WERI-Rb-1 (cell line): ENCODE measurements at places on chromosomes 16 and 17.
A peak's percentile ranks its signal among the peaks of the same experiment; 100 is the strongest.

GRCh38 chr17:47810200-47810821 is 11.3 kb downstream of the OSBPL7 start:
- DNase-seq = peak; percentile 97

DNA sequence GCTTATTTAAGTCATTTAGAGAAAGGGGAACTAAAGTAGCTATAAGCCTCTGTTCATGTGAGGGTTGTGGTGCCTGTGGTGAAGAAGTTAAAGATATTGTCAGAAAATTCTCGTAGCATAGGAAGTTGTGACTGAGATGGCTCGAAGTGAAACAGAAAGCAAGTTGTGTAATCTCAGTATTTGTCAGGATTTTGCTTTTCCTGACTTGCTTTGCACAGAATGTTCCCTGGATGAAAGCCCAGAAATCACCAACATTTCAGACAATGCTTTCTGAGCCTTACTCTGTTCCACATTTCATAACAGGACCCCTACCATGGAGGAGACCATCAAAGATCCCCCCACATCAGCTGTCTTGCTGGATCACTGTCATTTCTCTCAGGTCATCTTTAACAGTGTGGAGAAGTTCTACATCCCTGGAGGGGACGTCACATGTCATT is 10.6 kb downstream of the CALCOCO2 start:
- DNase-seq = no peak

DNA sequence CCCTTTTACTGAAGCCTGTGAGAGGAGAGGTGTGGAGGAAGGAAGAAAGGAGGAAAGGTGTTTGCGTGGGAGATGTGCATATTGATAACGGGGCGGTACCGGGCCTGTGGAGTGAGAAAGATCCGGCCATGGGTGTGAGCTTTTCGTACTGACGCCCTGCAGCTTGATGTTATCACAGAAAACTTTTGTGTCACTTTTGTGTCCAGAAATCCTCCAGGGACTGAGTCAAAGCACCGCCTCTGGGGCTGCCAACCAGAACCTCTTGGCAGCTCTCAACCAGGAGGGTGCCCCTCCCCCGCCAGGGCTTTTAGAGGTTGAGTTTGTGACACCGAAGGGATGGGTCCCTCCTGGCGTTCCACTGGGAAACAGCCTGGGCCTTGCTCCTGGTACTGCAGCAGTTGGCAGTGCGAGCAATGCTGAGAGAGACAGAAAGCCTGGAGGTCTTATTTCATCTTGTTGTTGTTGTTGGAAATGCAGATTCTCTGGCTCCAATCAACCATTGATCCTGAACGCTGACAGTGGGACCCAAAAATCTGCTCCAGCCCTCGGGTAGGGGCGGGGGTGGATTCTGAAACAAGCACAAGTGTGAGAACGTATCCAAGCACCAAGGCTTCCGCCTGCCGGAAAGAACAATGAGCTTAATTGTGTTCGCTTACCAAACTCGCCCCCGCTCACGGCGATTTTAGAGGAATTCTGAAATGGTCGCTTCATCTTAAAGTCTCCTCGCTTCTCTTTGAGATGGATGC is 65.0 kb downstream of the CRISPLD2 start:
- DNase-seq = no peak

DNA sequence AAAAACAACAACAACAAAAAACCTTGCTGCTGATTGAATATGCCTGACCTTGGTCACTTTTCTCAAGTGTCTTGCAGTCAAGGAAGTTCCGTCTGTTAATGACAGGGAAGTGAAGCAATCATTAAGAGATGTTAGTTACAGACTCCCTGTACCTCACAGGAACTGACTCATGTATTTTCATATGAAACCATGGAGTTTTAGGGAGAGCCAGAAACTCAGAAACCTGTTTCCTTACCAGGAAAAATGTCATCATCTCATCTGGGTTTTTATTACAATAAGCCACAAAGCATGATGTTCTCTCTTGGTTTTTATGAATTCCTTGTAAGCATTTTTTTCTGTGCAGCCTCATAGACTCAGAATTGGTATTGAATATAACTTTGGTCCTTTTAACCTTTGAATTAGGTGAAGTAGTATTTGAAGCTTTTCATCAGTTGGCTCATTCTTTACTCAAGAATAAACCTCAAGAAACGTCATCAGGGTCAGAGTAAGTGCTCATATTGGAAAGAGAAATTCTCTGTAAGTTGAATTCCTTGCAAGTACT is 10.3 kb downstream of the LYRM1 start:
- no peak for DNase-seq

DNA sequence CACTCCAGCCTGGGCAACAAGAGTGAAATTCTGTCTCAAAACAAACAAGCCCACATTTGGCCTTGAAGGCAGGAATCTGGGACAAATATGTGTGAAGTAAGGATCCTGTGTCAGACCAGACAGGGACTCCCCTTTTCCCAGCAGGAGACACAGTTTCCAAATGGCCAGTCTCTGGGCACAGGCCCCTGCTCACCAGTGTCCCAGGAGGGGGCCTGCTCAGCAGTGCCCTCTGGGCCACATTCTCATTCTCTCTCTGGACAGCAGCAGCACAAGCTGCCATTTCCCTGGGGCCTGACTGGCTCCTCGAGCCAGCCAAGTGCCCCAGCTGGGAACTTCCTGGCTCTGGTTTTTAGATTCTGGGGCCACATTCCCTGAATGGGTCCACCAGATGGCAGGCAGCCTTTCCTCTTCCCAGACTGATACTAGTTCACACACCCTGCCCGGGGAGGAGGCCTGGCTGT is 11.7 kb upstream of the MNT start:
- DNase-seq = no peak

DNA sequence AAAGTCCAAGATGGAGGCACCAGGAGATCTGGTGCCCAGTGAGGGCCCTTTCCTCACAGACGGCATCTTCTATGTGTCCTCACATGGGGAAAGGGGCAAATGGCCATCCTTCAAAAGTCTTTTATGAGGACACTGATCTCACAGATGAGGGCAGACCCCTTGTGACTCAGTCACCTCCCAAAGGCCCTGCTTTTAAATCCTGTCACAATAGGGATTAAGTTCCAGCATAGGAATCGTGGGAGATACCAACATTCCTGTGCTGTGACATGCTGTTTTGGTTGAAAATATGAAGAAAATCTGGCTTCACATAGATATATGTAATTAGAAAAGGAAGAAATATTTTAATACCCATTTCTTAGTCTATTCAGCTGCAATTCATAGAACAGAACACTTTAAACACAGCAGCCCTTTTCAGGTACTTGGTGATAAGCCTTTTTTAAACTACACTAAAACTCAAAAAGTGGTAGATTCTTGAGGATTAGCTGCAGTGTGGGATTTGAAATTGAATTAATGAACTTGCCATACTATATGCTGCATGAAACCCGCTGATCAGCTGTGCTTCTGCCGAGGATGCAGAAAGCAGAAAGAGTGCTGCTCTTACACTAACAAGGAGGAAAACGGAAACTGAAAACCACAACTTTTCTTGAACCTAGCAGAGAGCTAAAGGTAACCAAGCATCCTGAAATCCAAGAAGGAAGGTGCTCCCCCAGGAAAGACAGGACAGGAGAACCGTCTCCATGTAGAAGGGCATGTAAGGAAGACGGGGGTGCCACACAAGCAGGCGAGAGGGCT is 32.7 kb downstream of the VPS53 start:
- no peak for DNase-seq

DNA sequence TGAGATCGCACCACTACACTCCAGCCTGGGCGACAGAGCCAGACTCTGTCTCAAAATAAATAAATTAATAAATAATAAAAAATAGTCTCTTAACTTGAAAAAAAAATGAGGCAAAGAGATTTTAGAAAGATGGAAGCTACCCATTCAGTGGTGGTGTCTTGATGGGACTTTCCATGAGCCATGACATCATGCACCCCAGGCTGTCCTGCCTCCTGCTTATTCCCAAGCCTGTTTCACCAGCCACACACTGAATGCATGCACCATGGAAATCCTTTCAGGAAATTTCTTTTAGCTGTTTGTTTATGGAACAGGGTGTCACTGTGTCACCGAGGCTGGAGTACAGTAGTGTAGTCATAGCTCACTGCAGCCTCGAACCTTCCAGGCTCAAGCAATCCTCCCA is 8.9 kb upstream of the DLX3 start:
- DNase-seq = no peak

- no peak for DNase-seq
Measured at GRCh38 chr16:88985521-88985920, 8.5 kb upstream of the CBFA2T3 start.

GRCh38 chr17:17698869-17699351 is 17.7 kb downstream of the RAI1 start:
- DNase-seq = peak; percentile 45

DNA sequence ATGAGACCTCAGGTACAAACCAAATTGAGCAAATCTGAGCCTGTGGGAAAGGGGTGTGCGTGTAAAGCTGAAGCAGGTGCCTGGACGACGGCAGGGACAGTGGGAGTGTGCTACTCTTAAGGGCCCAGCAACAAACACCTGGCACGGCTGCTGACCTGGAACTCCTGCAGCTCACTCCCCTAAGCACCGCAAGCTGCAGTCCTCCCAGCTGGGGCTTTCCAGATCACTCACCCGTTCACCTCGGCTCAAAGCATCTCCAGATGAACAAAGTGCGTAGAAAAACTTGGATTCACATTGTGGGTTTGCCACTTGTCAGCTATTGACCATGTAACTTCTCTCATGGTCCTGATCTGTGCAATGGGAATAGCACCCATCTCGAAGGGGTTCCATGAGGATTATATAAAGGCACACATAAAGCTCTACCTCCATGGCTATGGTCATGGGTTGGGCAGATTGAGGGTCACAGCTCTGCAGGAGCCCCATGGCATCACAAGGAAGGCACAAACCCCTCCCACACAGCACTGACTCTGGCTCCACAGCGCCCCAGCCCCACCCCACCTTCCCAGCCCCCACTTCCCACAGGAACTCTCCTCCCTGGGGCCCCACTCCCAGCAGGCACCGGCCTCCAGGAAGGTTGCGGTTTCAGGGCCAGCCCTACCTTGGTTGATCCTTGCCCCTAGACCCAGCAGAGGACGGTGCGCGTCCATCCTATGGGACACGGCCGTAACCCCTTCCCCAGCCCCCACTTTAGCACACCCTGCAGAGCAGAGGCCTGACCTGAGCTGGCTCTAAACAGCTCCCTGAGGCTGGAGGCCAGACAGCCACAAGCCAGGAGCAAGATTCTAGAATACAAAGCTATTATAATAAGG is 21.9 kb downstream of the ST3GAL2 start:
- DNase-seq = no peak

- no peak for DNase-seq
Measured at GRCh38 chr16:54933281-54934011, 2.8 kb downstream of the IRX5 start.

DNA sequence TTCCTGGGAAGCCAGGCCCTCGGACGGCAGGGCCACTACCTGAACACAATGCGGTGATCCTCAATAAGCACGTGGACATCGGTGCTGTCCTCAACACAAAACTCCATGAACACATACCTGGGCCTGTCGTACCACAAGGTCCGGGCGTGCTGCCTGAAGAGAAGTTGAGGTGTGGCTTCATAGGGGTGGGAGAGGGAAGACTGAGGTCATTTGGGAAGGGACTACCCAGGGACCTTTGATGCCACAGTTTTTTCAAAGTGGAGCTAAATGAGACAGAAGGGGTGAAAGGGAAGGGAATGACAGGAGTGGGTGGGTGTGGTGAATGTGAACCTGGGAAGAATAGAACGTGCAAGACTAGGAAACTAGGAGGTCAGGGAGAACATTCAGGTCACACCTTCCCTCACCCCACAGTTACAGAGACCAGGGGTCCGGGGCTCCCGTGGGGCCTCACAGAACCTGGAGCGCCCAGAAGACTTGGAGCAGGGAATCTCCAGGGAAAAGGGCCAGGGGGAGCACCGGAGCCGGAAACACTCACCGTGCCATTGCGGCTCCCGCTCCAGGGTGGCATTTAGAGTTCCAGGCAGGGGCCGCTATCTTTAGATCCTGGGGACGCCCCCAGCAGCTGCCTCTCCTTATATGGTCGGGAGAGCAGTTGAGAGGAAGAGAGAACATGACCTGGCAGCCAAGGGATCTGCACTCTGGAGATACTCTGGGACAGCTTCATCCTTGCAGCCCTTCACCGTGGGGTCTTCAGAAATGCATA is at the start of gene PTGES3L:
PTGES3L (minus strand) TSS at position 570 of the 763 bp plus-strand sequence; CDS start at position 543, 27 bp downstream.
- DNase-seq = peak; percentile 88

DNA sequence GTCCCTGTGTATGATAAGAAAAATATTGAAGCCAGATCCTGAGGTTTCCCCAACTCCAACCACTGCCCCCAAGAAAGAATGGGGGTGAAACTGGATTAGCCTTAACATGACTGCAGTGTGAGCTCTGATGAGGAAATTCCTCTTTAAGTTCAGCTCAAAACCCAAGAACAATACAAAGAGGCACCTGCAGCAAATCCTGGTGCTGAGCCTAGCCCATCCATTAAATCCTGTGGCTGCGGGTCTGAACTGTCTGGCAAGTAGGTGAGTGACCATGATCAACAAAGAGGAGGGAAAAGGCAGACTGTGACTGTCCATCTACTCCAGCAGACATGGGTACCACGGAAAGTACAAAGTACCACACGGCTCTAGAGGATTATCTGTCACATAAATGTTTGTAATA is 64.2 kb downstream of the CREBBP start:
- DNase-seq = no peak

DNA sequence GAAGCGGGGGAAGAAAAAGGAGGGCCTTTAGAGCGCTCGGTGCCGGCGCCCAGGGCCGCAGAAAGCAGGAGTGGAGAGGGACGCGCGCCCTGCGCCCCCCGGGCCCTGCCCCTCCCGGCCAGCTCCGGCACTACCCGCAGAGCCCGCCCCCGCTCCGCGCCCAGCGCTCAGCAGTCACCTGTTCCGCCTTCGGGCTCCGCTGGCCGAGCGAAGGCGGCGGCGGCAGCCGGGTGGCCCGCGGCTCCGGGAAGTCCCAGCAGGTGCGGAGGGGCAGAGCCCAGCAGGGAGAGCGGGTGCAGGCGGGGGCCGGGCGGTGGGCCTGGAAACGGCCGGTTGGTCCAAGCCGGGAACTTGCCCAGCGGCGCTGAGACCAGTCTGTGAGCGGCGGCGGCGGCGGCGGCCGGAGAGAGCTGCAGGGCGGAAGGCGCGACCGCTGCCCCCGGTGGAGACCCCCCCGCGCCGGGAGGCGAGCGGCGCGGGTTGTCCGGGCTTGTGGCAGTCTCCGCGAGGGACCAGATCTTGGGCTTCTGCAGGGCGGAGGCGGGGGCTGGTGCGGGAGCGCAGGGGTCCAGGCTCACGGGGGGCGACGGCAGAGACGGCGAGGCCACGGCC is 2.2 kb downstream of the IRX3 start:
- peak; percentile 12 for DNase-seq

DNA sequence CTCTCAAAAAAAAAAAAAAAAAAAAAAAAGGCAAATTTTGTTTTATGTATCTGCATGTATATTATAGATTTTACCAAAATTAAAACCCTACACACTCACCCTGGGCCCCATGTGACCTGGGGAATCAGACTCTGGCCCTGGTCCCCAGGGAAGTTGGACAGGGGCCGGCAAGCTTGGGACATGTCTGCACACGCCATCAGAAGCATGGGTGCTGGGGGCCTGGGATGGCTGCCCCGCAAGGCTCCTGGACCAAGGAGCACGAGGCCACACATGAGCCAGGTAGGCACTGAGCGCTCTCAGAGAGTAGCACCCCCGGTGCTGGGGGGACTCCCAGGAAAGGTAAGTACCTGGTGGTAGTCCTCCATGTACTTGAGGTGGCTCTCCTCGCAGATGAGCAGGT is 39.6 kb downstream of the PPL start:
- DNase-seq = no peak
